Calu3 (cell line): ENCODE measurements at places on chromosomes 3 and 15.
A peak's percentile ranks its signal among the peaks of the same experiment; 100 is the strongest.

DNA sequence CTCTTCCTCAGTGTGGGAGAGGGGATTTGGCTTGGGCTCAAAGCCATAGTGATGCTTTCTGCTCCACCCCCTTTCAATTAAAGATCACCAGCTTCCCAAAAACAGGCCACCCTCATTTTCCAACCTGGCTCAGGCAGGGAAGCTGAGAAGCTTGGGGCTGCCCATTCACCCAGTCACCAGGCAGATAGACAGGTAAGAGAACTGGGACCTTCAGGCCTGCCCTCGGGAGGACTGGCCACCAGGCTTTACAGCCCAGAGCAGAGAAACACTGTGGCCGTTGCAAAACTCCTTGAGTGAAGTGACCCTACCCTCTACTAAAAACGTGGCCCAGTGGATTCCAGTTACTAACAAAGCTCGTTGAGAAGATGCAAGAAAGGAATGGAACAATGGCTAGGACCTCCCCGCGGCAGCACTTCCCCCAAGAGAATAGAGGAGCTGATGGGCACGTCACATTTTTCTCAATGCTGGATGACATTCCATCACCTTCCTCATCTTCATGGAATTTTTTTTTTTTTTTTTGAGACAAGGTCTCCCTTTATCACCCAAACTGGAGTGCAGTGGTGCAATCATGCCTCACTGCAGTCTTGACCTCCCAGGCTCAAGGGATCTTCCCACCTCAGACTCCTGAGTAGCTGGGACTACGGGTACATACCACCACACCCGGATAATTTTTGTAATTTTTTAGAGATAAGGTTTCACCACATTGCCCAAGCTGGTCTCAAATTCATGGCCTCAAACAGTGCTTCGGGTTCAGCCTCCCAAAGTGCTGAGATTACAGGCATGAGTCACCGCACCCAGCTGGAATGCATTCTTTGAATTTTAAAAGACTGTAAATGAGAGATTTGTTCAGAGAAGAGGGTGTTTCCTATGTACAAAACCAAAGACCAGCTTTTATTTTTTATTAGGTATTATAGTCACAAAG is 37.9 kb downstream of the LIPC start:
- peak overlapping the region; percentile 9 for H3K4me3 ChIP-seq
- peaks cover 51% of the 10 kb centered on the region for H3K36me3 ChIP-seq
- H3K27ac ChIP-seq, result peak overlapping the region; percentile 75
- H3K4me1 ChIP-seq, result peaks cover 70% of the 10 kb centered on the region
- H3K27me3 ChIP-seq, result no peaks in the 10 kb centered on the region
- peak; percentile 86 for DNase-seq

- no peak overlapping the region for H3K4me3 ChIP-seq
- H3K4me1 ChIP-seq, result peaks cover 45% of the 10 kb centered on the region
- DNase-seq, result no peak
- H3K27me3 ChIP-seq, result no peaks in the 10 kb centered on the region
- H3K27ac ChIP-seq, result no peak overlapping the region
These were observed 11.0 kb downstream of the PRKCD start for GRCh38 chr3:53171827-53172505.

DNA sequence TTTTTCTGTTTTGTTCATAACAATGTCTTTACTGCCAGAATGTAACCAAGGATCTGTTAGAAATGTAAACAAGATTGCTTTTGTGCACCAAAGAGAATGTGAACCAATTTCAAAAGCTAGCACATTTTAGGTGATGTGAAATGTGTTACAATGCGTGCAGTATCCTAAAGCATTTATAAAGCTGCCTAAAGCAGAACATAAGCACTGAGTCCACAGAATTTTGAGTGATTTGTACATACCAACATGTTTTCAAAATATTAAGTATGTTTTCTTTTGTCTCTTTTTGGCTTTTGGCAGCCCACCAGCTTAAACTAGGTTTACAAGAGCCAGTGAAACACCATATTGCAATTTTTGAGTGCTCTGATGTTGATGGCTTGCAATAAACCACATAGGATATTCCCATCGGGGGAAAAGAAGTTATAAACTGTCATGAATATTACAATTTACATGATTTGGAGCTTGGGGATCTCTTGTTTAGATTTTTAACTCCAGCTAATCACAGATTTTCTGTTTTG is 364.0 kb downstream of the ZIC1 start:
- H3K4me3 ChIP-seq, result no peak overlapping the region
- H3K36me3 ChIP-seq, result no peaks in the 10 kb centered on the region
- no peaks in the 10 kb centered on the region for H3K4me1 ChIP-seq
- DNase-seq, result no peak
- no peaks in the 10 kb centered on the region for H3K27me3 ChIP-seq

- H3K27me3 ChIP-seq, result no peaks in the 10 kb centered on the region
- no peaks in the 10 kb centered on the region for H3K36me3 ChIP-seq
- no peaks in the 10 kb centered on the region for H3K4me1 ChIP-seq
- DNase-seq, result peak; percentile 66
- no peak overlapping the region for H3K27ac ChIP-seq
These were observed 25.6 kb upstream of the NLGN1 start for GRCh38 chr3:173371848-173372487.

DNA sequence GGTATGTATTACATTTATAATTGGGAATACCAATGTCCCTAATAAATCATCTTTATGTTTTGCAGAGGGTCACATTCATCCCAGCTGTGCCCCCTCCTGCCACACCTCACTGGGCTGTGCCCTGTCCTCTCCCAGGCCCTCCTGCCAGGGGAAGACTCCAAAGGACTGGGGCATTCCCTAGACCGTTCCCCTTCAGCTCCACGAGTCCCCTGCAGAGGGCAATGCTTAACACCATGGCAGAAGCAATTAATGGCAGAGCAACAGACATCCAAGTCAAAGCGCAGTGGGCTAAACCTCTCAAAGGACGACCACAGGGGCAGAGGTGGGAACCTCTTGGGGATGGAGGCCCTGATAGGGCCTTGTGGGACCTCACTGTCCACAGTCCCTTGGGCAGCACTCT is 71.3 kb upstream of the SEC13 start:
- no peak overlapping the region for H3K27ac ChIP-seq
- H3K36me3 ChIP-seq, result no peaks in the 10 kb centered on the region
- H3K4me1 ChIP-seq, result no peaks in the 10 kb centered on the region
- no peak for DNase-seq

DNA sequence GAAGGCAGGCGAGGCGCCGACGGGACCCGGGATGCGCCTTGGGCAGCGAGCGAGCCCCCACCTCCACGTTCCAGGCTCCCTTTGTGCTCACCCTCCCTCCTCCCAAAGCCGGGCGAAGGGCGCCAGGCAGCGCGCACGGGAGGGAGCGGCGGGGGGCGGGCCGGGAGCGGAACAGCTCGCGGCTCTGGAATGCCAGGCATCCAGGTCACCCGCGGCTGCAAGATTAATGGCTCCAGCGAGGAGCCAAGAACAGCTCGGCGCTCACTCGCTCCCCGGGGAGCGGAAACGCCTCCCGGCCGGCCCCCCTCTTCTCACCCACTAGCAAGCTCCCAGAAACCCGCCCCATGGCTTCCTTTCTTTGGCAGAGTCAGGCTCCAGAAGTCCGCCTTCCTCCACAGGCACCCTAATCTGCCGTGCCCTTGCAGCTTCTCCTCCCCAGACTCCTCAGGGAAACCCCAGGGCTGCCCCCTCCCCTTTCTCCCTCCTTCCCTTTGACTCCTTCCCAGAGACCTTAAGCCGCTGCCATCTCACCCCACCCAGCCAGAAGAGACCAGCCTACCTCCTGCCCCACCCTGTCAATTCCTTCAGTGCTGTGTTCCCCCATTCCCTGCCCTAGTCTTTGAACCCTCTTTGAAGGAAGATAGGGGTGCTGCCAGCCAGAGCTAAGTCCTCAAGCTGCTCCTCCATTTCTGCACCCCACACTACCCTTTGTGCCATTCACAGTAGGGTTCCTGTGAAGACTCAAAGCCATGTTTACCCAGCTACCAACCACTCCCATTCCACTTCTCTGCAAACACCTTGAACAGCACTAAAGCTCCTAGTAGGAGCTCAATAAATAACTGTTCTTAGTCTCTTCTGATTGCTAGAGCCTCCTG is 9.9 kb downstream of the AMOTL2 start:
- H3K4me1 ChIP-seq, result peaks cover 70% of the 10 kb centered on the region
- peak overlapping the region; percentile 53 for H3K27ac ChIP-seq
- H3K4me3 ChIP-seq, result peak overlapping the region; percentile 43

DNA sequence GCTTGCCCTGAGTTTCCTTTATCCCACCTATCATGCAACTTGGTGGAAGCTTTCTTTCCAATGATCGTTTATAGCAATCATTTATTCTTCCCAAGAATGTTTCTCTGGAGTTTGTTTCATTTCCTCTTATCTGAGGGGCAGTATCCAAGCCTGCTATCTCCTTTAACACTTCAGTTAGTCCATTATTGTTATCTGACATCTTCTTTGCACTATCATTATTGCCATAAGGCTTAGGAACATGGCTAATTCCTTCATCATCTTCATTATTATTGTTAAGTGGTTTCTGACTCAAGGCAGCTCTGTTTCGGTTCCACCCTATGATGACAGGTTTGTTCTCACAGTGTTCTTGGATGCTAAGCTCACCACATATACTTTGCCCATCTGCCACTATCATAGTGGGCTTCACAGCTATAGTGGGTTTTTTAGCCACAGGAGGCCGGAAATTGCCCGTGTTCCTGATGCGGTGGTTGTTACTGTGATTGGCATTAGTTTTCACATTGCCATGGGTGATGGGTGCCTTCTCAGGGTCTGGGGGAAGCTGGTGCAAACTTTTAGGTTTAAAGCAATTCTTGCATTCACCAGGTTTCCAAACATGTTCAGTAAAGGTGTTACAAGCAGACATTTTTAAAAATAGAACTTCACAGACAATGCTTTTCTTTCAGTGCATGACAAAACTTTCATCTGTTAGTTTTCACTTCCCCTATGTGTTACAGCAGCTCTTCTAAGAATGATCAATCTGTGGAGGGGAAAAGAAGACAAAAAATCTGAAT is 110.6 kb upstream of the TSPAN3 start:
- H3K27ac ChIP-seq, result no peak overlapping the region
- DNase-seq, result no peak
- H3K4me3 ChIP-seq, result no peak overlapping the region
- H3K36me3 ChIP-seq, result no peaks in the 10 kb centered on the region
- H3K4me1 ChIP-seq, result peaks cover 16% of the 10 kb centered on the region
- H3K27me3 ChIP-seq, result no peaks in the 10 kb centered on the region

- no peak overlapping the region for H3K4me3 ChIP-seq
- H3K27ac ChIP-seq, result no peak overlapping the region
- H3K4me1 ChIP-seq, result peaks cover 35% of the 10 kb centered on the region
- no peak for DNase-seq
- H3K27me3 ChIP-seq, result no peaks in the 10 kb centered on the region
- H3K36me3 ChIP-seq, result peaks cover 26% of the 10 kb centered on the region
These were observed 1.9 kb upstream of the ICE2 start for GRCh38 chr15:60480888-60481287.

GRCh38 chr15:46461416-46461815 is 826.6 kb downstream of the SQOR start:
- H3K4me3 ChIP-seq, result no peak overlapping the region
- no peaks in the 10 kb centered on the region for H3K4me1 ChIP-seq
- H3K27me3 ChIP-seq, result no peaks in the 10 kb centered on the region

DNA sequence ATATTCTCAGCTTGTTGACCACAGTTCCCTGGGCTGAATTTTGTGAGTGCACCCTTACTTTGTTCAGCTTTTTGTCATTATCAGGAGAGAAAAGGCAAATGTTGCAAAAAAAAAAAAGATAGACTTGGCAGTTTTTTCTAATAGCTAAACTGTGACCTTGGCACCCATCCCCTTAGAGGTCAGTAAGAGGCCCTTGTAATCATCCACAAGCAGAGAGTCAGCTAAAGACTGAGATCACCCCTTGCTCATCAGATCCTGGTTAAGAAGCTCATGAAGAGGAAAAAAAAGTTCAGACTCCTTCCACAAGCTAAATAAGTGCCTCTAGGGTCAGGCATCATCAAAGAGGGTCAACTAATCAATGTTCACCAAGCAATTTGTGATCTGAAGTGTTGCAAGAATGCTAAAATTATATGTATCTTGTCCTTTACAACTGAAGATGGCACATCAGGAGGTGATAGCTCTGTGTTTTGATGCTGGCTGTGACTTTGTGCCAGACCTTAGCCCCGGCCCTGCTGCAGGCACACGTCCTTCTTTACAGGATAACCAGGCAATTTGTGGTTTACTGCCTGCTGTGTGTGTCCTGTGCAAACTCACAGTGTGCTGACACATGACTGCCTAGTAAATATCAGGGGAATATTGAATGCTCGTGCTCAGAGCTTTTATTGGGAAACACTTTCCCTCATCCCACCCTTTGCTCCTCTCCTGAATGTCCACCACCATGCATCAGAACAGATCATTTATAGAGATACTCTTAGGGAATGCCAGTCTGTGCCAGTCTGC is 262.9 kb downstream of the IL5RA start:
- no peaks in the 10 kb centered on the region for H3K27me3 ChIP-seq
- no peak overlapping the region for H3K27ac ChIP-seq
- H3K36me3 ChIP-seq, result no peaks in the 10 kb centered on the region
- H3K4me3 ChIP-seq, result no peak overlapping the region
